ENCODE measurements at places on chromosomes 6 and 20. TPM values are rescaled to one million over a fixed set of nuclear protein-coding genes. Genes with fewer than 3 reads are reported as not detected.

GRCh38 chr6:25366903-25367545 is 87.8 kb downstream of the CARMIL1 start:
- H3K4me1 ChIP-seq = no peaks in the 10 kb centered on the region
- H3K4me3 ChIP-seq = no peak overlapping the region
- no peak overlapping the region for H3K27ac ChIP-seq
- no peaks in the 10 kb centered on the region for H3K27me3 ChIP-seq
- no peak for DNase-seq

The TRIM40 gene
- not detected for total RNA-seq

DNA sequence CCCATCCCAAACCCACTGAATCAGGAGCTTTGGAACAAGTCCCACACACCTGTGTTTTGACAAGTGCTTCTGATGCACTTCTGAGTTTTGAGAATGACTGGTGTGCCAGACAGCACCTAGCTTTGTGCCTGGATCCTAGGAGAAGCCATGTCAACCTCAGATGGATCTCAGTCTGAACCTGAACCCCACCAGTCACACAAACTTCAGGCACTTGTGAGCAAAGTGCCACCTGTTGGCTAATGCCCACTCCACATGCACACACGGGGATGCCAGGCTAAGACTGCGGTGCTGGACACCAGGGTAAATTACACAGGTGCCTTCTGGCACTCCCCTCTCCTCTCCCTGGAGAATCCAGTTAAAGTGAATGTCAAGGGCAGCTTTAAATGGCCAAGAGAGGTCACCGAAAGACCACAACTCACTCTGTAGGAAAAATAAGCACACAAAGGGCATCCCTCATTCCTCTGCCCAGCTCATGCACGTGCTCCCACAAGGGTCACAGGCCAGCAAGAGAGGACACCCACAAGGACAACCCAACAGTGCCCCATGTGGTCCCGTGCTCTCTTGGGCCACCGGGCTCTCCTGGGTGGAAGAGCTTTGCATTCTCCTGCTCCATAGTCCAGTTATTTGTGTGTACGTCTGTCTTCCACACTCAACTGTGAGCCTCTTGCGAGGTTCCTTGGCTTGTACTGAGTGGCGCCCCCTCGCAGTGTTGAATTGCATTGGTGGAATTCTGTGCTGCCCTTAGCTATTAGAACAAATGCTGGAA is 45.6 kb downstream of the TAF8 start:
- no peak overlapping the region for H3K27ac ChIP-seq
- no peak for DNase-seq
- H3K4me1 ChIP-seq = no peaks in the 10 kb centered on the region
- no peaks in the 10 kb centered on the region for H3K36me3 ChIP-seq

The CAPN11 gene
- not detected for total RNA-seq

GRCh38 chr6:114428341-114428740 is 85.5 kb upstream of the HS3ST5 start:
- no peak overlapping the region for H3K4me3 ChIP-seq
- no peaks in the 10 kb centered on the region for H3K36me3 ChIP-seq
- no peak for DNase-seq
- no peaks in the 10 kb centered on the region for H3K4me1 ChIP-seq
- H3K27me3 ChIP-seq = no peaks in the 10 kb centered on the region
- no peak overlapping the region for H3K27ac ChIP-seq

DNA sequence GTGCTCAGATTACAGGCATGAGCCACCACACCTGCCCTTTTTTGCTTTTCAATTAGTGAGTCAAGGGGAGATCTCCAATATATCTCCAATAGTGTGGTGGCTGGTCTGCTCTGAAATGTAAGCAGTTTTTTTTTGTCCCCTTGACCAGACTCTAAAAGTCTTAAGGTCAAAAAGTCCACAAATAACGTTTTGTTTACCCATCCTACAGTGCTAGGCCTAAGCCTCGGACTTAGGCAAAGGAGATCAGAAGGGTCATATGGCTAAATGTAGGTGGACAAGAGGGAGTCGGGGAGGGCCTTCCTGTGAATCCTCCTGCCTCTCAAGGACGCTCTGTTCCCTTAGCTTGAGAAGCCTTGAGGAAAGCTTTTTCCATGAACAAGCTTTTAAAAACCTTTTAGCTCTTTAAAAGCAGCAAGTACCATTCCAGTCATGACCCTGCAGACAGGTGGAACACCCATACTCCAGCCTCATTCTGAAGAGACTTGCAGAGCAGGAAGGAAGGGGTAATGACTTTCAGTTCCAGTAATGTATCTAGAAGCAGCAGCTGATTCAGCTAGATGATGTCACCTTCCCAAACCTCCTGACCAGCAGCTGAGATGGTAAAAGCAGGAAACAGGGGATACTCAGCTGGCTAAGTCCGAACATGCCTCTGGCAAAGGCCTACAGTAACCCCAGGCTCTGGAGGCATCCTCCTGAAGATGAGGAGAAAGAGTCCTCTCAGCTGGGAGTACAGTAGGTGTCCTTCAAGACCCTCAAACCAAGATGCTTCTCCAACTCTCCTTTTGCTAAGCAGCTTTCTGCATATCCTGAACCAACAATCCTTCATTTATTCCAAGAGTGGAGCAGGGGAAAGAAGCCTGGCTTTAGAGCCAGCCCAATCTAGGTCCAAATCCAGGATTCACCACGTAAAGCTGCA is 23.6 kb downstream of the BCL2L1 start:
- H3K36me3 ChIP-seq = no peaks in the 10 kb centered on the region
- H3K27me3 ChIP-seq = no peaks in the 10 kb centered on the region
- no peak overlapping the region for H3K4me3 ChIP-seq
- peak; percentile 67 for DNase-seq
- H3K27ac ChIP-seq = peak overlapping the region; percentile 70

The VPS16 gene
- 44.9 TPM for total RNA-seq

- H3K4me1 ChIP-seq = no peaks in the 10 kb centered on the region
- no peak overlapping the region for H3K4me3 ChIP-seq
- DNase-seq = no peak
- no peak overlapping the region for H3K27ac ChIP-seq
These were observed 12.8 kb downstream of the BHLHE23 start for GRCh38 chr20:62993856-62994494.

DNA sequence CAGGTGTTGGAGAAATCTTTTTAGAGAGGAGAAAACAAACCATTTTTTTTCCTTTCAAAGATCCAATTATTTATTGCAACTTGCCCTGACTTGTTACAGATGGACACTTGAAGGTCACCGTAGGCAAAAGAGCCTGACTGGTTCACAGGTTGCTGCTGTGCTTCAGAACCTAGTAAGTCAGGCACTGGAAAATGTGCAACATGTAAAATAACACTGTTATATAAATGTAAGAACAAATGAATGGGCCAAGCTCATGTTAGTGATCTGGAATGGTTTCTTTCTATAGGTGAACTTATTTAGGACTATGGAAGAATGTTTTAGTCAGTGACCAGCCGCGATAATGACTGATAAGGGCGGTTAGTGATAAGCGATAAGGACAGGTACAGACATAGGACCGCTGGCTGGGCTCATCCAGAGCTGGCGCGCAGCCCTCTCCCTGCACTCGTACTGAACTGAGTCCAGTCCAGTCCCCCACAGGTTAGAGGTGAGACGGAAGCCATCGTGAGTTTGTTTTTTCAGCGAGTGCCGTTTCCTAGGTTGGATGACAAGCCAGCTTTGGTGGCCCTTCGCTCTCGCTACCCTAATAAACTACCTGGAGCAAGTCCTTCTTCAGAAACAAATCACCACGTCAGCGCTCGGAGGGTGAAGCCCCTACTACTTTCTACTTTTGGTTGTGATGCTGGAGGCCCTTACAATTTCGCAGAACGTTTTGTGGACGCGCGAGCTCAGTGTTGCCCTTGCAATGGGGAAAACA is 94.4 kb upstream of the PRDM1 start:
- H3K4me1 ChIP-seq = no peaks in the 10 kb centered on the region
- no peak for DNase-seq
- H3K36me3 ChIP-seq = no peaks in the 10 kb centered on the region
- H3K27ac ChIP-seq = peak overlapping the region; percentile 91
- H3K27me3 ChIP-seq = peaks cover 10% of the 10 kb centered on the region
- H3K4me3 ChIP-seq = peak overlapping the region; percentile 67

DNA sequence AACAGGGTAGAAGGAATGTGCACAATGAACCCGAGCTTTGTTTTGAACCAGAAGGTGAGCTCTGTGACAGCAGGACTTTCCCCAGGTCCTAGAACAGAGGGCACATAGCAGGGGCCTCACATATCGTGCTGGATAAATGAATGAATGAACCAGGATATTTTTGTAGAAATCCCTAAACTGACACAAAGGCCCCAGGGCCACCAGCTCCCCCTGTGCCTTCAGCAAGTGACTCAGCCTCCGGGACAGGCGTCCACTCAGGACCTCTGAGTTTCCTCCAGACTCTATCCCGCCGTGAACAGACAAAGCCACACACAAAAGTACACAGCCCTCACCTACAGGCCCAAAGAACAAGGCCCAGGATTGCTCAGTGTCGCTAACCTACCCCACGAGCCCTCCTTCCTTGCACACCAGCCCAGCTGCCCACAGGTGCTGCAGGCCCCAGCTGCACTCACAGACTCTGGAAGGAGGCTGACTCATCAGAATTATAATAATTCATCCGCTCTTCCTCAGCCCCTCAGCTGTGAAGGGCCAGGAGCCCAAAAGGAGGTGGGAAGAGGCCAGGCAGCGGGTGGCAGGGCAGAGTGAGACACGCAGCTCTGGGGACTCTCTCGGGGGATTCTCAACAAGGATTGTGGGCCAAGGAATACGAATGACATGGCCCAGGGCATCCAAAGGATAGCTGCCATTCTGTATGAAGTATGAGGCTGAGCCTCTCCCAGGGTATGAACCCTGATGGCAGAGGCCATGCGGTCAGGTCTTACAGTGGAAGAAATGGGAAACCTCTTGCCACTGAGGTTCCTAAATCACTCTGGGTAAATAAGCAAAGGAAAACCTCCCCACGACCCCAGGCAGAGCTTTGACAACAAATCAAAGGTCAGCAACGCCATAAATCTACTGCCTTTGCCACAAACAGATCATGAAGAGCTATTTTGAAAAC is 40.9 kb downstream of the SUMO4 start:
- DNase-seq = no peak
- H3K4me1 ChIP-seq = no peaks in the 10 kb centered on the region
- no peaks in the 10 kb centered on the region for H3K36me3 ChIP-seq
- no peak overlapping the region for H3K27ac ChIP-seq

All from uterus (tissue), 4 donors.